ENCODE measurements at places on chromosomes 3 and 15. TPM values are rescaled to one million over a fixed set of nuclear protein-coding genes. Genes with fewer than 3 reads are reported as not detected.

DNA sequence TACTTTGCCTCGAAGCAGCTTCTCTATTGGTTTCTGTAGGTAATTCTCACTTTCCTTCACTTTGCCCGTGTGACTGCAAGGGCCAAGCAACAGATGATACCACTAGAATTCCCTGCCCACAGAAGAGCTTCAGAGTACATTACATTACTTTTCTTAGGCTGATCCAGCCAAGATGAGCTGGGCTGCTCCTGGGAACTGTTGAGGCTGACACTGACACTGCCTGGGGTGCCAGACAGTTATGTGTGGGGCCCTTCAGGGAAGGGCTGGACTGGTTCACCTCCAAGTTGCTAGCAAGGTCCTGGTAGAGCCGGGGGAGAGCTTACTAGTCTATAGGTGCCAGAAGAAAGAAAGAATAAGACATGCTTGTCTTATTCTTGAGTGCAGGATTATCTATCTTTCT lies 19.0 kb downstream of the GORASP1 start:
- H3K36me3 ChIP-seq: peaks cover 31% of the 10 kb centered on the region
- DNase-seq: no peak

- no peak overlapping the region for H3K27ac ChIP-seq
- no peaks in the 10 kb centered on the region for H3K27me3 ChIP-seq
- no peak overlapping the region for H3K4me3 ChIP-seq
- DNase-seq: no peak
Observed at GRCh38 chr3:185866555-185866954, 41.7 kb upstream of the IGF2BP2 start.

- no peak overlapping the region for H3K4me3 ChIP-seq
- H3K27ac ChIP-seq: no peak overlapping the region
- H3K4me1 ChIP-seq: no peaks in the 10 kb centered on the region
- H3K36me3 ChIP-seq: peaks cover 5% of the 10 kb centered on the region
- H3K27me3 ChIP-seq: no peaks in the 10 kb centered on the region
Observed at GRCh38 chr3:108200578-108200977, 21.6 kb downstream of the IFT57 start.

GRCh38 chr3:36906504-36907149 lies 38.2 kb downstream of the TRANK1 start:
- H3K27ac ChIP-seq: no peak overlapping the region
- no peak overlapping the region for H3K4me3 ChIP-seq
- H3K27me3 ChIP-seq: no peaks in the 10 kb centered on the region

DNA sequence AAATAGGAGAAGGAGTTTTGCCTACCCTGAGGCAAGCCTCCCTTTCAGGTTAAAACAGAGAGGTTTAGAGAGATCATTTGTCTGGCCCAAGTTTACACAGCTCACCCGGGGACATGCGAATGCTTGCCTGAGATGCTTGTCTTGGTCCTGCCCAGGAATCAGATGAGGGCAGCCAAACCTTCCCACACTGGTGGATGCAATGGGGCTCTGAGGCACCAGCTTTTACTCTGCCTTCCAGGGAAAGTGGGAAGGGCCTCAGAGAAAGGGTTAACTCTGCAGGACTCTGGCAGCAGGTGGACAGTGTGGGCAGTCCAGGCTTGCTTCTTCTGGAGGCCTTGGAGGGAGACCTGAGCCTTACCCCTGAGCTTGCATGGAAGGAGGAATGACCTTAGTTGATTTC lies 90.0 kb downstream of the LRRK1 start:
- no peak overlapping the region for H3K4me3 ChIP-seq
- peaks cover 14% of the 10 kb centered on the region for H3K4me1 ChIP-seq
- H3K36me3 ChIP-seq: peaks cover 12% of the 10 kb centered on the region
- no peak for DNase-seq

DNA sequence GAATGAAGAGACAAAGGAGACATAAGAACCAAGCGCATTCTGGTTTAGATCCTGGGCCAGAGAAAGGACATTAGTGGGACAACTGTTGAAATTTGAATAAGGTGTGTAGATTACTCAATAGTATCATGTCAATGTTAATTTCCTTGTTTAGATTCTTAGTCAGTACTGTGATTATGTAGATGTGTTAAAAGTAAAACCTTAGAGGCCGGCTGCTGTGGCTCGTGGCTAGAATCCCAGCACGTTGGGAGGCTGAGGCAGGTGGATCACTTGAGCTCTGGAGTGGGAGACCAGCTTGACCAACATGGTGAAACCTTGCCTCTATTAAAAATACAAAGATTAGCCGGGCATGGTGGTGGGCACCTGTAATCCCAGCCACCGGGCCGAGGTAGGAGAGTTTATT lies 26.7 kb downstream of the CYP8B1 start:
- no peak for DNase-seq
- H3K27ac ChIP-seq: no peak overlapping the region
- H3K36me3 ChIP-seq: no peaks in the 10 kb centered on the region
- no peak overlapping the region for H3K4me3 ChIP-seq
- H3K27me3 ChIP-seq: no peaks in the 10 kb centered on the region

DNA sequence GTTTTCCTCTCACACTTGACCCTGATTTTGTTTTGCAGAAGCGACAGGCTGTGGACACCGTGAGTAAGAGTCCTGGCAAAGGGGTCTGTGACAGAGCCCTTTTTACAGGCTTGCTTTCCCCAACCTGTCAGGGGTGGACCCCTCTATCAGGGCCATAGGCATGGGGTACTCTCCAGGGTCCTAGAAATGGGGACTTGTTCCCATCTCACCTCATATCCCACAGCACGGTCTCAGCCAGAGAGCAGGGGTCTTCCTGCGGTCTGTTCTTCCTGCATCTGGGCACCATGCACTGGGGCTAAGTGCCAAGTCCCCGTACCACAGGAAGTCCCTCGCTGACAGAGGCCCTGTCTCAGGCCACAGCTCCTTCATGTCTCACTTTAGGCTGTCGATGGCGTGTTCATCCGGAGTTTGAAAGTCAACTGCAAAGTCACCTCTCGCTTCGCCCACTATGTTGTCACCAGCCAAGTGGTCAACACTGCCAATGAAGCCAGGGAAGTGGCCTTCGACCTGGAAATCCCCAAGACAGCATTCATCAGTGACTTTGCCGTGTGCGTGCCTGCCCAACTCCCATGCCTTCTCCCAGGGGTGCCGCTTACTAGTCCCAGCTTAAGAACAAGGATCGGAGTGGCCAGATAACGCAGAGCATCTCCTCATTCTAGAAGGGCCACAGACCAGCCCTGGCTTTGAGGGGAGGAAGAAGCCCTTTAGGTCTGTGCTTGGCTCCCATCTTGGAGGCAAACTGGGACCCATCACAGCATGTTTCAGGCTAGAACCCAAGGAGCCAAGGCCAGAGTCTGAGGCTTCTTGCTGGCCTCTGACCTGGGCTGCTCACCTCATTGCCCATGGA lies 783 bp downstream of the ITIH1 start:
- peaks cover 25% of the 10 kb centered on the region for H3K27me3 ChIP-seq
- no peak for DNase-seq
- H3K4me3 ChIP-seq: no peak overlapping the region
- no peak overlapping the region for H3K27ac ChIP-seq
- H3K4me1 ChIP-seq: no peaks in the 10 kb centered on the region

DNA sequence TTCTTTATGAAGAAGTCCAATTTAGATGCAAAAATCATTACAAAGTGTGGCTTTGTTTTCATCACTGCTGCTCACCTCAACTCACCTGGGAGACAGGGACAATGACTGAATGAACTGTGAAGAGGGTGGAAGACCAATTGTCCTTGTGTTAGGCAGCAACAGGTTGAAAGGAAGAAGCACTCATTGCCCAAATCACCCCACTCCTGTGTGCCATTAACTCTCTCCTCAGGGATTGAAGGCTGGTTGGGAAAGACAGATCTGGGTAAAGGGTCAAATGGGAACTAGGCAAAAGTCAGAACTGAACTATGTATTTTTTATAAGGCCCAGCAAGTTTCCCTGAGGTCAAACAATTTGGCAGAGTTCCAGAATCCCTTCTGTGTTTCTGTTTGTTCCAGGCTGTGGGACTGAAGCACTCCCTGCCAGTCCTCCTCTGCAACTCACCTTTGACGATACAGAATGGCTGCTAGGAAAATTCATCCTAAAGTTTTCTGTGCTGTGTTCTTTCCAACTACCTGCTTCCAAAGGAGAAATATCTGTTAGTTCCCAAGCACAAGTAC lies 68.6 kb upstream of the CCDC39 start:
- H3K27ac ChIP-seq: no peak overlapping the region
- no peaks in the 10 kb centered on the region for H3K36me3 ChIP-seq
- peaks cover 40% of the 10 kb centered on the region for H3K27me3 ChIP-seq

DNA sequence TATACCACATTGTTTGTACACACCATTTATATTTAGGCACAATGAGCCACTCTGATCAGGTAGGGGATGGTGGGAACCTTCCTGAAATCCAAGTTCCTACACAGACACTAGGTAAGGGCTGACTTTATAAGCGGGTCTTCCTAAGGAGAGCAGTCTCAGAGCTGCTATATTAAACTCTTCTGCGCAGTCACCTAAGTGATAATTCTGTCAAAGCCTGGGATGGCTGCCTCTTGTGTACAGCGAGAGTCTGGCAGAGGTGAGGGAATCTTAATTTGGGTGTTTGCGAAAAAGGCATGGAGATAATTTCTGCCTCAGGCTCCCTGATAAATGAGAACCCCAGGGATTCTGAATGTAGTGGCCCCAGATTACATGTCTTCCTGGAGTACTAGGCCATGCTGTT lies 113.1 kb downstream of the EDEM1 start:
- peaks cover 8% of the 10 kb centered on the region for H3K27me3 ChIP-seq
- H3K4me3 ChIP-seq: no peak overlapping the region
- H3K27ac ChIP-seq: no peak overlapping the region
- no peak for DNase-seq

GRCh38 chr3:133408961-133409360 lies 9.1 kb downstream of the BFSP2 start:
- DNase-seq: no peak
- no peaks in the 10 kb centered on the region for H3K36me3 ChIP-seq
- H3K27me3 ChIP-seq: peaks cover 53% of the 10 kb centered on the region
- H3K4me3 ChIP-seq: no peak overlapping the region
- H3K4me1 ChIP-seq: no peaks in the 10 kb centered on the region

DNA sequence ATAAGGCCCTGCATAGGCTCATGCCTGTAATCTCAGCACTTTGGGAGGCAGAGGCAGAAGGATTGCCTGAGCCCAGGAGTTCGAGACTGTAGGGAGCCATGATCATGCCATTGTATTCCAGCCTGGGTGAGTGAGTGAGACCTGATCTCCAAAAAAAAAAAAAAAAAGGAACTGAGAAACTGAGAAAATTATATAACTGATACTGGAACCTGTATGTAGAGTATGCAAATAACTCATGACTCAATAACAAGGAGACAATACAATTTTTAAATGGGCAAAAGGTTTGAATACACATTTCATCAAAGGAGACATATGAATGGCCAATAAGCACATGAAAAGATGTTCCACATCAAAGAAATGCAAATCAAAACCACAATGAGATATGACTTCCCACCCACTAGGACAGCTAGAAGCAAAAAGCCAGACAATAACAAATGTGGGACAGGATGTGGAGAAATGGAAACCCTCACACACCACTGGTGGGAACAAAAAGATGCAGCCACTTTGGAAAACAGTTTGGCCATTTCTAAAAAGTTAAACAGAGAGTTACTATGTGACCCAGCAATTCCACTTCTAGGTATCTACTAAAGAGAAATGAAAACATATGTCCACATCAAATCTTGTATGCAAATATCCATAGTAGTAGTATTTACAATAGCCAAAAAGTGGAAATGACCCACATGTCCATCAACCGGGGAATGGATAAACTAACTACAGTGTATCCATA lies 70.7 kb downstream of the IQSEC1 start:
- no peak overlapping the region for H3K27ac ChIP-seq
- no peak overlapping the region for H3K4me3 ChIP-seq
- H3K27me3 ChIP-seq: no peaks in the 10 kb centered on the region
- no peak for DNase-seq
- no peaks in the 10 kb centered on the region for H3K4me1 ChIP-seq

- DNase-seq: no peak
- no peak overlapping the region for H3K27ac ChIP-seq
- no peaks in the 10 kb centered on the region for H3K4me1 ChIP-seq
- no peak overlapping the region for H3K4me3 ChIP-seq
- no peaks in the 10 kb centered on the region for H3K27me3 ChIP-seq
Observed at GRCh38 chr3:174191380-174191779, 667.8 kb upstream of the NAALADL2 start.

DNA sequence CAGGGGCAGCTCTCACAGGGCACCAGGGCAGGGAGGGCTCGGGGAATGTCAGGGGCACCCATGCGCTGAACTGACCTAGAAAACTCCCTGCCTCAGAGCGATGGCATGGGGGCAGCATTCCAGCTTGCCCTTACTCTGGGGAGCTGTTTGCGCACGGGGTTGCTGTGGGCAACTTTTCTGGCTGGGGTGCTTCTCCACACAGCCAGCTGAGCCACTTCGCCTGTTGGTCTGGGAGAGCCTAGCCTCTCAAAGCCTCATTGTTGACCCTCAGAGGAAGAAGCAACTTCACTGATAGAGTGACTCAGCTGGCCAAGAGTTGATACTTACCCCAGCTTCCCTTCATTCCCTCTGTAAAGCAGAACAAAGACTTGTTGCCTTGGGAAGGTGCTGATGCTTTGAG lies 42.6 kb upstream of the MRPS22 start:
- H3K4me3 ChIP-seq: no peak overlapping the region
- no peaks in the 10 kb centered on the region for H3K36me3 ChIP-seq
- peak; percentile 7 for DNase-seq
- H3K27me3 ChIP-seq: no peaks in the 10 kb centered on the region
- H3K27ac ChIP-seq: no peak overlapping the region
- peaks cover 58% of the 10 kb centered on the region for H3K4me1 ChIP-seq

GRCh38 chr15:41936649-41937567 lies 35.4 kb downstream of the EHD4 start:
- peaks cover 41% of the 10 kb centered on the region for H3K36me3 ChIP-seq
- DNase-seq: no peak
- H3K27ac ChIP-seq: no peak overlapping the region
- H3K4me1 ChIP-seq: peaks cover 69% of the 10 kb centered on the region
- no peak overlapping the region for H3K4me3 ChIP-seq
- no peaks in the 10 kb centered on the region for H3K27me3 ChIP-seq

CLDN18 gene
- not detected for total RNA-seq

PSTPIP1 gene
- not detected for total RNA-seq

TRPM1 gene
- not detected for total RNA-seq

RARB gene
- total RNA-seq: not detected

MYLK gene
- total RNA-seq: 8.7 TPM

COL8A1 gene
- 3.8 TPM for total RNA-seq

ISLR gene
- total RNA-seq: not detected

All from PC-3 (cell line).